Activated CD8-positive, alpha-beta memory T cell treated with anti-CD3 and anti-CD28 coated beads for 4 hours (primary cell): ENCODE measurements at places on chromosomes 1 and 21.

DNA sequence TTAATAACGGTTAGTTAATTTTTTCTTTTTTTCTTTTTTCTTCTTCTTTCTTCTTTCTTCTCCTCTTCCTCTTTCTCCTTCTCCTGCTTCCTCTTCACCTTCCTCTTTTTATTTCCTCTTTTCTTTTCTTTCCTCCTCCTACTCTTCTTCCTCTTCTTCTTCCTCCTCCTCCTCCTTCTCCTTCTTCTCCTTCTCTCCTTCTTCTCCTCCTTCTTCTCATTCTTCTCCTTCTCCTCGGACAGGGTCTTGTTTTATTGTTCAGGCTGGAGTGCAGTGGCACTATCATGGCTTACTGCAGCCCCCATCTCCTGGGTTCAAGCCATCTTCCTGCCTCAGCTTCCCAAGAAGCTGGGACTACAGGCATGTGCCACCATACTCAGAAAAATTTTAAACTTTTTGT, 13.4 kb upstream of the ACBD3 start:
- no peak for DNase-seq

GRCh38 chr21:17786071-17786850, 32.9 kb downstream of the C21orf91 start:
- no peak for DNase-seq

DNA sequence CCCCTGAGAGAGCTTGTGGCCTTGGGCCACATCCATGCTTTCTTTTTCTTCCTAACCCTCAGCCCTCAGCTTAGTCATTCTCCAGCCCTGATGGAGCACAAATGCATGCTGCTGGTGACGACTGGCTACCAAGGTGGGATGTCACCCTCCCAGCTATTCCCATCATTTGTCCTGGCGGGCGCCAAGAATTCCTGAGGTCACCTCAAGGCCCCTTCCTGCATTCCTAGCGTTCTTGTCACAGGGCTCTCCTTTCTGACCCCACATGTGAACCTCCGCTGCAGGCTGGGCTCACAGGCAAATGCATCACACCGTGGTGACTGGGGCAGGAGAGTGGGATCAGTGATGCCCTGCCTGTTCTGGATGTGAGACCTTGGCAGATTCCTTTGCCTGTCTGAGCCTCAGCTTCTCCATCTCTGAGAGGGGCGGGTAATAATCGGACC, 53.4 kb upstream of the IFFO2 start:
- no peak for DNase-seq

DNA sequence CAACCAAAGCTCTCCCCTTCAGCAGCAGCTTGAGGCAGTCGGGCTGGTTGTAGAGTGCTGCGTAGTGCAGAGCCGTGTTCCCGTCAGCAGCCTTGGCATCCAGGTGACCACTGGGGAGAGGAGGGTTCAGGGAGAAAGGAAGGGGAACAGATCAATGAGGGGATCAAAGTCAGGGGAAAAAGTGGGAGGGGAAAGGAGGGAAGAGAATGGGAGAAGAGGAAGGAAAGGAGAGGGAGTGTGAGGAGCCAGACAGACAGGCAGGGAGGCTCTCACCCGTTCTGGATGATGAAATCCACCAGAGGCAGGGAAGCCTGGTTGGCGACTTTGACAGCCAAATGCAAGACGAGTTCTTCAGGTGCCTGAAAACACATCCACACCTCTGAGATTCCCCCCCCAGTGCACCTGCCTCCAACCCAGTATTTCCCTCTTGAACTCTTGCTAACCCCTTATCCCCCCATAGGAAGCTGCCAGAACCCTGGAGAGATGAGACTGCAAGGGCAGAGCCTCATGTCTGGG, 9.8 kb upstream of the TCEA3 start:
- no peak for DNase-seq

- no peak for DNase-seq
Observed at GRCh38 chr1:76125473-76126219, 51.1 kb downstream of the ST6GALNAC3 start.

GRCh38 chr1:209988706-209989105, 50.7 kb downstream of the SYT14 start:
- no peak for DNase-seq

DNA sequence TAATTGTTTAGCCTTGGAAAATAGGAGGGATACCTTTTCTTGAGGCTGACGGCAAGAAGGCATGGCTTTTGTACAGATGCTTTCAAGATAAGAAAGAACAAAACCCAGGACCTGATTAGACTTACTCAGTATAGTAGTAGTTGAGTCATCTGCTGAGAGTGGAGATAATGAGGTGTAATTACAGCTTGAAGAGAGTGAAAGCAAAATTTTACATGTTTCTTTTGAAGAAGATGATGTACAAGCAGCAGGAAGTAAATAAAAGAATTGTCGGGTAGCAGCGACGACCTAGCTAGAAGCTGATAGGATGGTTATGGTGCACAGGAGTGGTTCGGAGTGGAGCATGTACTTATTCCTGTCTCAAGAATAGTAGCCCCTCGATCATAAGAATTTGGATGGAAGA, 6.6 kb downstream of the ANGPTL1 start:
- DNase-seq, result no peak

DNA sequence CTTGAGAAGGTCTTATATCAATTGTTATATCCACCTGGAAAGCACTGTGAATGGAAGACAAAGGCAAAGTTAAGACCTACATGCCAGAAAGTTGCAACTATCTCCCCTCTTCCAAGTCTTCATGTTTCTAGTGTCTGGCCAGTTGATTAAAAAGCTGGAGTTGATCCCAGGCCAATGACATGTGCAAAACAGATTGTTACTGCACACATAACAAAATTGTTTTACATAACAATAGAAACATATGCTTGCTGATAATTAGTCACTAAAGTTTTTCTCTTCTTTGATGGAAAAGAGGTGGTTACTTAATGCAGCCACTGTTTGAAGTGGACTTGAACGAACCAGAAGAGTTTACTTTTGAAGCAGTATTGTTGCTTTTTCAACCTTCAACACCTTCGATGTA, 158.2 kb downstream of the TGFBR3 start:
- DNase-seq, result no peak

- DNase-seq, result no peak
Observed at GRCh38 chr1:116572099-116572498, 1.3 kb upstream of the CD58 start.

- no peak for DNase-seq
Observed at GRCh38 chr21:45846373-45847160, 135.0 kb upstream of the COL6A1 start.

- DNase-seq, result no peak
Observed at GRCh38 chr1:223631956-223632355, 33.5 kb downstream of the CAPN8 start.

- DNase-seq, result no peak
Observed at GRCh38 chr1:43938383-43938782, 4.8 kb downstream of the ARTN start.

DNA sequence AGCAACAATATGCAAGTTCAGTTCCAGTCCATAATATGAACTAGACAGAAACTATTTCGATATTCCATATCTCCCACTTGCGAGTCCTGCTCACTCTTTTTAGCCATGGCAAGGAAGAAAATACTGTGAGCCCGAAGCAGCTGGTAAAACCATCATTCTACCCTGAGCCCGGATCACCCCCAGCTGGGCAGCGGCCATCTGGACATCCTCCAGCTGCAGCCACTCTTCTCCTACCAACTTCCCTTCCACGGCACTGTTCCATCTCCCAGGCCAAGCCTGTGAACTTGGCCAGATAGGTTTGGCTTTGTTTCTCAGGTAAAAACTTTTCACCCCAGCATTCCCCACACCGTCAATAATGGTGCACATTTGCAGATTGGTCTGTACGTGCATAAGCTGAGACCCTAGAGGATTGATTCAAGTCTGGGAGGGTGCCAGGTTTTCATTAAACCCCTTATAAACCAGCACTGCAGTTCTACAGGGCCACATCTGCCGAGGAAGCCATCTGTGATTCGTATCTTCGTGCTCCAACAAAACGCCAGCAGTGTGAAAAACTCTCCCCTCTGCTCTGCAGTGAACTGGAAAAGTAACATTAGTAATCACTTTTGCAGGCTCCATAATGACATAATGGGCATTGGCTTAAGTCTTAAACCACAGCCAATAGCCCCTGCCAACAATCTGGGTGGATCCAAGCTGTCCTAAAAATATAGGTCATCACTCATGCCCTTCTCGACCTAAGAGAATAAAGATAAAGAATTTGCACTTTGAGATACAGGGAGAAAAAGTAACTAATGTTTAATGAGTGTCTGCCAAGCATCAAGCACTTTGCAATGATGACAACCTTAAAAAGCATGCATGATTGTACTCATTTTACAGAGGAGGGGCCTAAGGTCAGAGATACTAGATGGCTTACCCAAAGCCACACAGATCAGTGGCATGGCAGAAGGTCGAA, 205.1 kb downstream of the PLPP3 start:
- DNase-seq, result no peak

GRCh38 chr21:36288651-36289243, 31.2 kb upstream of the MORC3 start:
- DNase-seq, result no peak

DNA sequence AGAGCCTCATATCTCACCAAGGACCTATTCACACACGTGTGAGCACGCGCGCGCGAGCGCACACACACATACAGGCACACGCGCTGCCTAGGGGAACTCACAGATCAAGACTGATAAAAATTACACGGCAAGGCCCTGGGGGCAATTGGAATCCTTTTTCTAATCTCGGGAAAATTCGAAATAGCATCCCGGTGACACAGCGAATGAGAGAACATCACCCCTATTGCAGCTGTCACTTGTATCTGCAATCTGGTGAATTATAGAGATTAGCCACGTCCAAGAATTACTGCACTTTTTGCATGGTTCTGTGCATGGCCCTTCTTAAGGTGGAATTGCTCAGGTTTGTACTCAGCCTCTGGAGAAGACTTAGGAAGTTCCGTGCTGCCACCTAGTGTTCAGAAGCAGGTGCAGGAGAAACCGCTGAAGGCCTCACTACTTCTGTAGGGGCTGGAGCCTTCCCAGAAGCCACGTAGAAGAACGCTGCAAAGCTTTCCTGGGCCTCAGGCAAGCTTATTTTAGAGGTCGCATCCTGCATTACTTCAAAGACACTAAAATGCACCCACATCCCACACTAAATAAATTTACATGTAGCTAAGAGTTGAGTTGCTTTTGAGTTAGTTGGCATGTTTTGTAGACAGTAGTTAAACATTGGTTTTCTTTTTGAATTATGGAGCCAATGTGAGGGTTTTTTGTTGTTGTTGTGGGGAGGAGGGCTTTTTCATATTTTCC, 229.2 kb upstream of the CAMK1G start:
- peak; percentile 3 for DNase-seq

GRCh38 chr1:153360190-153360589, 2.5 kb downstream of the S100A9 start:
- no peak for DNase-seq

DNA sequence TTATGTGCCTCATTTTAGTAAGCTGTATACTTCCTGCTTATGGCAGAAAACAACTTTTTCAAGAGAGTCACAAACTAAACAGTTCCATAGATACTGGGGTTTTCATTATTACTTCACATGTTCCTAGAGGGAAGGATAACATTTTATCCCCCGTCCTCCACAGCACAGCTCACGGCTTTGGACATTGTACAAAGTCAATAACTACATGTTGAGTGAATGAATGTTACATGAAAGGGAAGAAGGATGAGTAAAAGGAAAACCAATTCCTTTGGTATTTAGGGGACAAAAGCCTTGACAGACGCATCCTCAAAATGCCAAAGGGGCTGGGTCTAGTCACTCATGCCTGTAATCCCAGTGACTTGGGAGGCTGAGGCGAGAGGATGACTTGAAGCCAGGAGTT, 14.8 kb downstream of the PI4KB start:
- no peak for DNase-seq

DNA sequence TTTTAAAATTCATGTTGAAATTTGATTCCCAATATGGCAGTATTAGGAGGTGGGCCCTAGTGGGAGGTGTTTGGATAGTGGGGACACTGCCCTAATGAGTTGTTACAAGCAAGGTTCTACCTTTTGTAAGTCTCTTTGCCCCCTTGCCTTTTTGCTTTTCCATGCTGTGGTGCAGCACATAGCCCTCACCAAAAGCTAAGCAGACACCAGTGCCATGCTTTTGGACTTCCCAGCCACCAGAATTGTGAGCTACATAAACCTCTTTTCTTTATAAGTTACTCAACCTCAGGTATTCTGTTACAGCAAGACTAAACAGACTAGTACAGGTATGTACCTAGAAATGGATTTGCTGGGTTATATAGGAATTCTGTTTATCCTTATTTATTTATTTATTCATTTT, 13.7 kb downstream of the ZMYM4 start:
- no peak for DNase-seq

GRCh38 chr21:35216996-35217395, 167.9 kb upstream of the RUNX1 start:
- DNase-seq, result no peak

DNA sequence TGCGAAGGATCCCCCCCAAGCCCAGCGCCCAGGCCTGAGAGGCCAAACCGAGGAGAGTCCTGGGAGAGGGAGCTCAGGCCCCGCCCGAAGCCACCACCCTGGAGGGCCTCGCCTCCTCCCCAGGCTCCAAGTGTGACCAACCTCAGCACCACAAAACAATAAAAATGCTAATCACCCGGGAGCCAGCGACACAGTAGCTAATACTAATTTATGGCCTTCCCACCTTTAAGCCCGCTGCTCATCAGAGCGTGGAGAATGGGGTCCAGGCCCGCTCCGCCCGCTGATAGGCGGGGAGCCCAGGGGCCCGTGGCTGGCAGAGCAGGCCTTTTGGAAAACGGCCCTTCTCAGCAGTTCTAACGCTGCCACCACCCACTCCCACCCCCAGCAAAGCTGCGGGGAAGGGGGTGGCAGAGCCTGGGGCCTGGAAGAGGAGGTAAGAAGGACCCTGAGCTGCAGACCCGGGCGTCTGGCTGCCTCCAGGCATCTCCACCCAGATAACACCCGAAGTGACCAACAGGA, 20.4 kb upstream of the TAS1R2 start:
- no peak for DNase-seq

DNA sequence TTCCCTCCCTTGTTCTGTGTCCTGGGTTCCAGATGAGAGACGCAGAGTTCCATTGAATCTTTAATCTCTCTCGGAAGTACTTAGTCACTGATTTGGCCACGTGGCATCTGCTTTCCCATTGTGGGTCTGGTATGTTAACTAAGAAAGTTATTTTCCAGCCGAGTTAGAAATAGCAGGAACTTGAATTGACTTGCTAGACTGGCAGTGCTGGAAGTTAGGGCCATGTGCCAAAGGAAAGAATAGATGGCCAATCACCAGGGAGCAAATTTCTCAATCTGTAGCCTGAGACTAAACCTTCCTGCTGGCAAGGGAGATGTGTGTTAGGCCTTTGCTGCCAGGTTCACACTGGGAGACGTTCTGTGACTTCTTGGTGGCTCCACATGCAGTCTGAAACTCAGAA, 24.2 kb upstream of the SLFNL1 start:
- no peak for DNase-seq

GRCh38 chr1:43536196-43536863, 5.6 kb downstream of the PTPRF start:
- no peak for DNase-seq

DNA sequence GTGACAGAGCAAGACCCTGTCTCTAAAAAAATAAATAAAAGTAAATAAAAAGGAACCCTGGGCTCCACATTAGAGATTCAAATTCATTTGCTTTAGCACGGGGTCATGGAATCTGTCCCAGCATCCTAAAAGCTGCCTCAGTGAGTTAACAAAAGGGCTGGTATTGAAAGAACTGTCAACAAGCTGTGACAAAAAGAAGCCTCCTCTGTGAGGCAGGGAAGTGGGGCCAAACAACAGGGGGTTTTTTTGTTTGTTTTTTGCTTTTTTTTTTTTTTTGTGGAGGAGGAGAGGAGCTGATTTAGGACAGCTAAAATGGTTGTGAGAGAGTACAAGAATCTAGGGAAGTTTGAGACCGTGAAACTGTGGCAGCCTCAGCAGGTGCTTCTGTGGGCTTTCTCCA, 115.7 kb downstream of the LIPI start:
- DNase-seq, result no peak
